Thoracic aorta (tissue), 2 donors: ENCODE measurements at places on chromosomes 11 and 22. TPM values are rescaled to one million over a fixed set of nuclear protein-coding genes. Genes with fewer than 3 reads are reported as not detected.

DNA sequence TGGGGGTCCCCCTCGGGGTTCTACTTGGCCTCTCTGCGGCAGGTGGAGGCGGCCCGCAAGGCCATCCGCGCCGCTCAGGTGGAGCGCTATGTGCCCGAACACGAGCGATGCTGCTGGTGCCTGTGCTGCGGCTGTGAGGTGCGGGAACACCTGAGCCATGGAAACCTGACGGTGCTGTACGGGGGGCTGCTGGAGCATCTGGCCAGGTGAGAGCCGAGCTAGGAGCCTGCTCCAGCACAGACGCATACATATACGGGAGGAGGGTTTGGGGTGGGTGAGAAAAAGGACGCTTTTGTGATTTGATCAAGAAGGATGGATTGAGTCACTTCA lies 415 bp downstream of the CENATAC start:
- H3K27me3 ChIP-seq = no peaks in the 10 kb centered on the region
- DNase-seq = no peak
- H3K4me1 ChIP-seq = peaks cover 26% of the 10 kb centered on the region
- peak overlapping the region; percentile 87 for H3K27ac ChIP-seq
- peaks cover 18% of the 10 kb centered on the region for H3K36me3 ChIP-seq

GRCh38 chr22:35204807-35205775 lies 52.2 kb upstream of the HMGXB4 start:
- H3K4me1 ChIP-seq = peaks cover 7% of the 10 kb centered on the region
- no peaks in the 10 kb centered on the region for H3K36me3 ChIP-seq
- H3K4me3 ChIP-seq = no peak overlapping the region
- no peak for DNase-seq

- DNase-seq = no peak
- H3K36me3 ChIP-seq = peaks cover 9% of the 10 kb centered on the region
- peaks cover 79% of the 10 kb centered on the region for H3K4me1 ChIP-seq
- H3K27me3 ChIP-seq = no peaks in the 10 kb centered on the region
Observed at GRCh38 chr11:64876835-64877341, 1.5 kb downstream of the EHD1 start.

POTEH gene
- total RNA-seq = not detected

DNA sequence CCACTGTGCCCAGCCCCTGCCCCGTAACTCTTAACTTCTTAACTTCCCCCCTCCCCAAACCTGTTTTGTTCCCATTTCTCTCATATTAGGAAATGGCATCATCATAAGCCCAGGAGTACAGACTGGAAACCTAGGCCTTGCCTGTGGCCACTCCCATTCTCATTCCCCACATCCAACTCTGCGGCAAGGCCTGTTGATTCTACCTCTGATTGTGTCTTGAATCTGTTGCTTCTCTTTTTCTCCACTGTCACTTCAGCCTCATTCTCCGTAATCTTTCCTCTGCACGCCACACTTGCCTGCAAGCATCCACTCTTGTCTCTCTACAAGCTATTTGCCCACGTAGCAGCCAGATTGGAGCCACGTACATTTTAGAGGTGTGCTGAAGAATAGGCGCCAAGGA lies 25.2 kb downstream of the SGSM3 start:
- no peak for DNase-seq
- no peak overlapping the region for H3K4me3 ChIP-seq
- H3K27me3 ChIP-seq = no peaks in the 10 kb centered on the region
- H3K4me1 ChIP-seq = no peaks in the 10 kb centered on the region
- no peak overlapping the region for H3K27ac ChIP-seq
